ENCODE measurements at places on chromosomes 6 and 20.
A peak's percentile ranks its signal among the peaks of the same experiment; 100 is the strongest.

DNA sequence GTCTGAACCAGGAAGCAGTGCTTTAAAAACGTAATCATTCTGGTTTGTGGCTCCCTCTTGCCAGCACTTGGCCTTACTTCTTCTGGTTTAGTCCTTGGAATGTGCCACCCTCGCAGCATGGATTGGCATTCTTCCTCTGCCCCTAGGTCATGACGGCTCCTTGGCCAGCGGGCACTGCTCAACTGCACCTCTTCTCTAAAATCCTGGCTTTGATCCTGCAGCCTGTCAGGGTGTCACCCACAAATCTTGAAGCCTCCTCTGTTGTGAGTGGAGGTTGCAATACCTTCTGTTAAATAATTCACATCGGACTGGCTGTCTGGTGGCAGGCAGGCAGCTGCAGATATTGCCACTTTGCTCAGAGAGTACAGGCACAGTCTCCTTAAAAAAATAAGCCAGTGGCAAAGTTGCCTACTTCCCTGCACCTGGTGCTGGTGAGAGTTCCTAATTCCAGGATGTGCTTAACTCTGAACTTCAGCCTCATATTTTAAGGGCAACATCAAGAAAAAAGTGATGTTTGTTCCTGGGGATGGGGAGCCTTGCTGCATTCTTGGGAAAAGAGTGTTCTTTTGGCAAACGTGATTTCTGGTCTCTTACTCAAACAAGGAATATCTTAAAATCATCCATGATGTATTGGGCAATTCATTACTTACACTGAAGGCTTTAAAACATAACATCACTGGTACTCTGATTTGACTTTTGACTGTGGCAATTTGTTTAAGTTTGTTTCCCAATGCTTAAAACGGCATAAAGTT, 179.8 kb downstream of the FOXA2 start:
- DNase-seq: no peak

DNA sequence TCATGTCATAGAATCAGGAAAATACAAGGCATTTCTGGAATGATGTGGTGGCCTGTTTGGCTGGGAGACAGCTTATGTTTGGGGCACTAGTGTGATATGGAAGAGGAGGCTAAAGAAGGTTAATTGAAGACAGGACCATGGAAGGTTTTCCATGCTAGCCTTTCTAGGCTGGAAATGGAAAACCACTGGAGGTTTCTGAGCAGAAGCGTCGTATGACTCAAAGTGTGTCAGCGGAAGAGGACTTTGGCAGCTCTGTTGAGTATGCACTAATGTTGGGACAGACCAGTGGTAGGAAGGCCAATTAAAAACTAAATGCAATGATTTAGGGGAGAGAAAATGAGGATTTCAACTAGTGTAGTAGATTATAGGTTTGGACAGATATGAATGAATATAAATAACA, 413.1 kb downstream of the PLCB1 start:
- no peak for DNase-seq

GRCh38 chr20:40282541-40282940, 406.5 kb downstream of the MAFB start:
- no peak for DNase-seq

DNA sequence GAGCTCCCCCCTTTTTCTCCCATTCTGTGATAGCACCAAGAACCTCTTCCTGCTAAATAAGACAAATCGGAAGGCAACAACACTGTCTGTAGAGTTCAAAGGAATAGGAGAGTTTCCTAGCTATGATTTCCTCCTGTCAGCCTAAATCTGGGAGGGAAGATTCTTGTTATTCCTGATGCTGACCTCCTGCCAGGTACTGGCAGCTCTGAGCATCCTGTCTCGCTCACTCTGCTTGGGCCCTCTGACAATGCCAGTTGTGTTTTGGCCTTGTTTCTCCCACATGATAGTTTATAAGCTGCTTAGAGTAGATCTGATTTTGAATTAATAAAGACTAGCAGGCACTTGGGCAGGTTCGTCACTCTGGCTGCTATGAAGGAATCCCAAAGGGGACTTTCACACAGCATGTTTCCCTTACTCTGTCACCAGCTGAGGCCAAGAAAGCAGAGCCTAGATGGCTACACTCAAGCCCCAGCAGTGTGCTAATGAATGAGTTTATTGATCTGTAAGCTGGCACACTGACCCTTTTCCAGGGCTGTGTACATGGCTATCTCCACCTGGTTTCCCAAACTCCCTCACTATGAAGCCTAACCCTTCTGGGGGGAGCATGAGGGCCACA, 52.3 kb downstream of the UQCC1 start:
- DNase-seq: no peak

GRCh38 chr20:48812600-48813445, 15.0 kb downstream of the PREX1 start:
- DNase-seq: no peak

GRCh38 chr6:53539561-53539960, 5.3 kb downstream of the GCLC start:
- DNase-seq: no peak

DNA sequence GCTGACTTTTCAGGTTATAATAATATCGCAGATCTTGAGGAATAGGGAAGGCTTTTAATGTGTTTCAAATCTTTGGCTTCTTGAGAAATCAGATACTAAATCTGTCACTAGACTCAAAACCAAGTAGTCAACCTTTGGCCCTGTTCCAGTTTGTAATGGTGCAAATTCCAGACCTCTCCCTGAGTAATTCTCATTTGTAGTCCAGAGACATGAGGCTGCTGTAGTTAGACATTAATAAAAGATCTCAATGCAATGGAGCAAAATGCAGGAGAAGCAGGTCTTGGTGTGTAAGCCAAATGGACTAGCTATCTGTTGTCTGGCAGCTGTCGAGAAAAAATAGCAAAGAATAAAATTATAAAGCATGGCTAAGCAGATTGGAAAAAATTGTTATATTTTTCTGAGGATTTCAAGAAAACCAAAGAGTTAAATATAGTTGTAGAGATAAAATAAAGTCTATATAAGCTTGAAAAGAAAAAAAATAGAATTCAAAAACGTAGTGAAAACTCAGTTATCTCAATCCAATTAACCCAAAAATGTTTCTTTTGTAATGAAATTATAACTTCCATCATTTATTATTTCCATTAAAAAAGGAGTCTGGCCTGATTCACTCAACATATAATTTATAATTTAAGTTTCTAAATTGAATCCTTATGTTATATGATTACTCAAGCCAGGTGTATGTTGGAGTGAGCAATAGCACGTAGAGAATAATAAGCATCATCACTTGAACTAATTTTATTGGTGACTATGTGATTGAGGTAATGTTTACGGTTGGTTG, 161.5 kb upstream of the ADGRB3 start:
- no peak for DNase-seq

- DNase-seq: no peak
Measured at GRCh38 chr6:106084106-106084988, 1.8 kb upstream of the PRDM1 start.

- DNase-seq: no peak
Measured at GRCh38 chr6:159977904-159978268, 9.0 kb downstream of the IGF2R start.

DNA sequence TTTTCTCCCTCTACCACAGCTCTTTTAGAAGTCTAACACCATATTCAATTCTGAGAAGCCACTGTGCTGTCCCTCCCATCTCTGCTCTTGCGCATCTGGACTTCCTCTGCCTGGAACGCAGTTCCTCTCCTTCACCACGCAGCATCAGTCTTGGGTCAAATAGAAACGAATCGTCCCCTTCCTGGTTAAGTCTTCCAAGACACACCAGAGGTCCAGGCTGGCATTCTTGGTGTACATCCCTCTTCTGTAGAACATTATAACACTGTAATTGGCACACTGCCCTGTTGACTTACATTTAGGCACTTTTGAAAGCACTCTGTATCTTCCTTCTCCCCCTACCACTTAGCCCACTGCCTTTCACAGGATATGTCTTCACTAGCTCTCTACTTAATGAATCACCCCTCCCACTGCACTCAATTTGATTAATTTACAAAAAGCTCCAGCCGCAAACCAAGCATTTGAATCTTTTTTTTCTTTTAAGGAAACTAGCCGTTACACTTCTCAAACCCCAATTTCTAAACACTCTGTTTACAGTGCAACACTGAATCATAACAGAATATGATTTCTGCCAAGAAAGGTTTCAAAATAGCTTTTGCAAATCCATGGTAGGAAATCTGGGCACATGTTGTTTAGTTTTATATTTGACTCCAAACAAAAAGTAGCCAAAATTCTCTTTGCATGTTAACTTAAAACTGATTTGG, 140.8 kb upstream of the CARMIL1 start:
- DNase-seq: peak; percentile 68

- DNase-seq: no peak
Measured at GRCh38 chr20:19812696-19813095, 54.6 kb downstream of the RIN2 start.

DNA sequence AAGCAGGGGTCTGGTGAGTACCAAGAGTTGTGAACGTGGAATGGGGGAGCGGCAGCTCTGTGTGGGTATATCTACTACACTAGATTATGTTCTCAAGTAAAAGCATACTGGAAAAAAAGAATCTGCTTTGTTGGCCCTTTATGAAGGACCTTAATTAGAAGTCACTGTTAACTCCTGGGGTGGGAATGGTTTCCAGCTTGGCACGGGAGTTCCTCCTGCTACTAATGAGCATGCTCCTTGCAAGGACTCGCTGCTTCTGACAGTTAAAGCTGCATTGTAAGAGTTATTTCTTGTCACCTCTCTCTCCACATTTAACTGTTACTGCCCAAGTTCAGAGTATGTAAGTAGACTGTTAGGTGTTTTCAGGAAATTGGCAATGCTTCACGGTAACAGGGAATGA, 292.7 kb downstream of the ZFAND3 start:
- DNase-seq: no peak

GRCh38 chr6:158503222-158503621, 56.7 kb upstream of the TMEM181 start:
- no peak for DNase-seq

DNA sequence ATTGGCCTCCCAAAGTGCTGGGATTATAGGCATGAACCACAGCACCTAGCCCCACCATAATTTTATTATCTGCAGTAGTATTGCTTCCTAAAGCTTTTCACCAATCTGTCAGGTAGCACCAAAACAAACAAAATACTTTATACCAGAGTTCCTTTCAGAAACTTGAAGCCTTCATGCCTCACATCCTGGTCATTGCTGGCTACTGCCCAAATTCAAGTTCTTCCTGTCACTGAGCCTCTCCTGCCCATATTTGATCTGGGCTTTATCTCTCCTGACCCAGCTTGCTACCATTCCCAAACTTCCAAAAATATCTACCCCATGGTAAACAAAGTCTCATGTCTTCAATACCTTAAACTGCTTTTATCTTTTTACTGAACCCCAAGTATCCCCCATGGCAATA, 34.9 kb upstream of the DST start:
- no peak for DNase-seq

- DNase-seq: peak; percentile 50
Measured at GRCh38 chr20:49318430-49319207, 40.8 kb upstream of the ZNFX1 start.

- DNase-seq: no peak
Measured at GRCh38 chr6:14770572-14770971, 475.3 kb upstream of the JARID2 start.

DNA sequence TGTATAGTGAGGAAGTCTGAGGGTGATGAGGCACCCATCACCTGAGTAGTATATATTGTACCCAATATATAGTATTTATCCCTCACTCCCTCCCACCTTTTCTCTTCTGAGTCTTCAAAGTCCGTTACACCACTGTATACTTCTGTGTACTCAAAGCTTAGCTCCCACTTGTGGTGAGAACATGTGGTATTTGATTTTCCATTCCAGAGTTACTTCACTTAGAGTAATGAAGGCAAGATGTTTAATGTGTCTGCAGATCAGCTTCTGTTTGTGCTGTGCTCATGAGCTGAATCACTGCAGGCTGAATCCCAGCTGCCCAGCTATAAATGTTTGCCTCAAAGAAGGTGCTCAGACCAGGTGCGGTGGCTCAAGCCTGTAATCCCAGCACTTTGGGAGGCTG, 139.3 kb upstream of the FOXA2 start:
- DNase-seq: no peak

GRCh38 chr6:41705311-41705995, 30.0 kb downstream of the TFEB start:
- DNase-seq: no peak

- DNase-seq: no peak
Measured at GRCh38 chr6:134632024-134632423, 314.1 kb upstream of the SGK1 start.

GRCh38 chr6:125913864-125914351, 42.7 kb upstream of the HINT3 start:
- no peak for DNase-seq

GRCh38 chr6:149031859-149032598, 285.2 kb downstream of the UST start:
- DNase-seq: peak; percentile 51

- DNase-seq: no peak
Measured at GRCh38 chr6:144835322-144835973, 550.3 kb downstream of the UTRN start.

DNA sequence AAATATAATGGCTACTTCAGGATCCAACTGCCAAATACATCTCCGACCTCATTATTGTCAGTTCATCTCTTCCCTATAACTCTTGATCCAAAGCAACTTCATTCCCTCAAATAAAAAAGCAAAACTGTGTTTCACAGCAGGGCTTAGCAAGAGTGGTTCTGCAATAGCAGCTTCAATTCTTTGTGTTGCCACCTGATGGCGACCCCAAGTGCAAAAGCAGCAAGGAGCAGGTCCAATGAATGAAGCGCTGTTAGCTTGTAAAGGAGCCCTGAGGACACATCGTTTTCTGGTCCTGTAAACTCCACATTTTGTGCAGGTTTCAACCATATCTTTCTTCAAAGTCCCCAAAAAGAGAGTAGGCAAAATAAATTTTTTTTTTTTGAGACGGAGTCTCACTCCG, 19.6 kb downstream of the RTN4IP1 start:
- no peak for DNase-seq

DNA sequence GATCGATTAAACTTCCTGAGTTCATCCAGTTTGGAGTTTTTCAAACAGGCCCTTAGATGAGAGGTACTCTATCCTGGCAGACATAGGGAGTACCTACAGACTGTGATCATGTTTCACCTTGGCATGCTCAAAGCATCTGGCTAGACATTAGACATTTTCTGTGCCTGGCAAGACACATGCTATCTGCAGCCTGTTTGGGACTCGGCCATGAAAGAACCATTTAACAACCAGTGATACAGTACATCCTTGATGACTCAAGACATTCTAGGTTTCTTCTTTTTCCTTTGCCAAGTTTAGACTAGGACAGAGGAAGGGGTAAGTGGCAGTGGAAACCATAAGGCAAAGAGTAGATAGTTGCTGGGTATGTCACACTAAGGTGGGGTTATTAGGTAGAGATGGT, 15.4 kb upstream of the PAQR8 start:
- DNase-seq: no peak

- no peak for DNase-seq
Measured at GRCh38 chr20:15487030-15487429, 1086.2 kb downstream of the KIF16B start.

DNA sequence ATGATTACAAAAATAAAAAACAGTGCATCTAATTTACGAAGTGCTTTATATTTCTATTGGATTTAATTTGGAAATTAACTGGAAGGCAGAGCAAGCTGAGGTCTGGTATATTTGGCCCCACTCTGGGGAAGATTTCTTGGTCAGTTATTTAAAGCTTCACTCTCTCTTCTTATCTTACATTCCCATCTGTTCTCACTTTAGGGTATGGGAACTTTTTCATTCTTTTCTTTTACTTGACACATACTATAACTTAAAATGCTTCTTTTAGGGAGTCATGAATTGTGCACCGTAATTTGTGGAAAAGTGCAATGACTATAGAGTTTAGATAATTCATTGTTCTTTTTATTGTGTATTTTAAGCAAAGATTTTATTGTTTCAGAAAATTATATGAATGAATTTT, 170.4 kb downstream of the BCKDHB start:
- no peak for DNase-seq

Data from CD4-positive, alpha-beta T cell treated with Interleukin-17A for 4 hours (primary cell).